ENCODE measurements at places on chromosomes 11 and 22.

GRCh38 chr11:72807021-72807693 is 7.1 kb upstream of the ATG16L2 start:
- DNase-seq: no peak

GRCh38 chr11:134981835-134982234 is 569.8 kb upstream of the B3GAT1 start:
- no peak for DNase-seq

DNA sequence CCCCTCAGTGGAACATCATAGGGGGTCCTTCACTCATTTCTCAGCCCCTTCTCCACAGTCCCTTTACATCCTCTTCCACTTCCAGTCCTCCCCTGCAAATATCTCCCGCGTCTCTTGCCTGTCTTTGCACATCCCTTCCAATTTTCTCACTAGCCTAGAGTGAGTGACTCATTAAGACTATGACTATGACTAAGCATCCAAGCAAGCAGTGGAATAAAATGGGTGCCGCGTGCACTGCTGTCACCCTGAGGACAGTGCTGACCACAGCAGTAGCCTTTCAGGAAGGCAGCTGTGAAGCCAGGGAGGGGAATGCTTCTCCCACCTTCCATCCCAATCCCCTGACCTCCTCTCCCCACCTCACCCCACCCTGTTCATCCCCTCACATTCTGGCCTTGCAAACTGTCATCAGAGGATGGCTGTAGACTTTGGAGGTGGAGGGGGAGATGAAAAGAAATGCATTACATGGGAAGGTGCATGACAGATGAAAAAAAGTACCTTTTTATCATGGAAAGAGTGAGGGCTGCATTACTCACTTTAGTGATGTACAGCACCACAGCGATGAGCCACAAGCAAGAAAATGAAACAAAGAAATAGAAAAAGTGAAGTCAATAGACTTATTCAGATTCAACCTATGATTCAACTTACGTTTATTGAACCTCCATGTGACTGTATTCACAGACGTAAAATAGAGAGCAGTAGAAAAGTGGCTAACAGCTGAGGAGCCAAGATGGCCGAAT is 948.2 kb downstream of the NTM start:
- DNase-seq: no peak

- no peak for DNase-seq
Measured at GRCh38 chr11:117871160-117871559, 5.3 kb downstream of the FXYD6 start.

GRCh38 chr11:129447654-129448239 is 72.1 kb downstream of the BARX2 start:
- DNase-seq: no peak

DNA sequence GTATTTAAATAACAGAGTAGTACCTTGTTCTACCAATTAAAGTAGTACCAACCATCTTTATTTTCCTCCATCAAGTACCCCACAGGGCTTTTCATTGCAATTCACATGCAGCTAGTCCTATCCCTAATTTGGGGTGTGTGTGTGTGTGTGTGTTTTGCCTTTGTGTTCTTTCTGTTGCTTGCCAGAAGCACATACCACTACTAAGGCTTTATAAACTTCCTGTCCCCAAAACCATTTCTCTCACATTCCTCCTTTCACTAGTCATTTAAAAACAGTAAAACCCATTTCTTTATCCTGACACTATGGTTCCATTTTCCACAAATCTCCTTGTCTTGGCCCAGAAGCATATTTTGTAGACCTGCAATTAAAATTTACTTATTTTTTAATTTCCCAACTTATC is 54.6 kb downstream of the SLC36A4 start:
- DNase-seq: no peak

GRCh38 chr22:40637183-40638150 is 948 bp upstream of the MRTFA start:
- DNase-seq: no peak

DNA sequence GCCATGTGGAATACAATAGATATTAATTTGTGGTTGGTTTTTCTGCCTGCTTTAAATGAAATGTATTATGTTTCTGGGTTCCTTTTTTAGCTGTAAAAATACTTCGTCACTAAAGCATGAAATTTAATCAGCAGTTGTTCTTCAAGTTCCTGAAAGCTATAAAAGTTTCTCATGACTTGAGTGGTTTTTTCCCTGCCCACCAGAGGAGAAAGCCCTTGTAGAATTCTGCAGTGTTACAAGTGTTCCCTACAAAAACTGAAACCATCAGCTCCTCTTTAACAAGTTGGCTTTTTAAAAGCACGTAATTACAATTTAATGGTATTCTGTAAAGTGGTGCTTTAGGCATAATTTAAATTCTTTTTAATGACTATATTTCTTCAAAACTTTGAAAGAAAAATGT is 56.2 kb downstream of the PANX1 start:
- DNase-seq: no peak

DNA sequence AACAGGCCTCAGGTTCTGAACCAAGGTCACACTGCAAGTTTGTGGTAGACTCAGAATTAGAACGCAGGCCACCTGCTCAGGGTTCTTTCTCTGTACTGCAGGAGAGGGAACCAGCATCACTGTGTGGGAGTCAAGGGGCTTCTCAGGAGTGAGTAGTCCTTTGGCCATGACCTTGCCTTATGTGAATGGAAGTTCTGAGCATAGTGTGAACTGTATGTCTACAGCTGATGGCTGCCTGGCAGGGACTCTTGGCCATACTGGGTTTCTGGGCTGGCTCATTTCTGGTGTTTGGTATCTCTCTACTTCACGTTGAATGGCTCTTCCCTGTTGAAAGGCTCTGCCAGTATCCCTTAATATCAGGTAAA is 40.1 kb upstream of the TUB start:
- DNase-seq: no peak

DNA sequence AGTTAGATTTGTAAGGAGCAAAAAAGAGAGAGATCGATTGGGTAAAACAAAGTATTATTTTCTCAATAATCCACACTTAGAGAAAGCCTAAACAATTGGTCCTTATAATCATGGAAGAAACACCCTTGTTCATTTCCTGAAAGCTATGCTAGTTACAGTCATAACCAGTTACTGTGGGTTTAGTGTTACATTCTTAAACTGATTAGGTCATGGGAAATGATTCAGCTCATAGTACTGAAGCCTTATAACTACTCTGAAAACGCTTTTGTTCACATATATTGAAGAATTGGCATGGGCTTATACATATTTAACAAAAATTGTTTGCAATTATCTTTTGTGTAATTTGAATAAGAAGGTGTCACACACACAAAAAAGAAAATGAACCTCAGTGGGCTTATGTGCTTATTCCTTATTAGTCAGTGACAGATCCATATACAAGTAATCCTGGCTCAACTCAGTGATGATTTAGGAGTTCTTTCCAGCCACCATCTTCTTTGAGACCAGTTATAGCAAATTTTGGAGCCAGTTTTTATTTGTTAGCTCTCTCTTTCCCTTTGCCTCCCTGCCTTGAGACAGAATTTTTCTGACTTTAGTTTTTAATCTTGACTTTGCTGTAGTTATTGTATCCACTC is 198.5 kb upstream of the CTSC start:
- DNase-seq: no peak

GRCh38 chr11:79963856-79964645 is 523.2 kb upstream of the TENM4 start:
- no peak for DNase-seq

DNA sequence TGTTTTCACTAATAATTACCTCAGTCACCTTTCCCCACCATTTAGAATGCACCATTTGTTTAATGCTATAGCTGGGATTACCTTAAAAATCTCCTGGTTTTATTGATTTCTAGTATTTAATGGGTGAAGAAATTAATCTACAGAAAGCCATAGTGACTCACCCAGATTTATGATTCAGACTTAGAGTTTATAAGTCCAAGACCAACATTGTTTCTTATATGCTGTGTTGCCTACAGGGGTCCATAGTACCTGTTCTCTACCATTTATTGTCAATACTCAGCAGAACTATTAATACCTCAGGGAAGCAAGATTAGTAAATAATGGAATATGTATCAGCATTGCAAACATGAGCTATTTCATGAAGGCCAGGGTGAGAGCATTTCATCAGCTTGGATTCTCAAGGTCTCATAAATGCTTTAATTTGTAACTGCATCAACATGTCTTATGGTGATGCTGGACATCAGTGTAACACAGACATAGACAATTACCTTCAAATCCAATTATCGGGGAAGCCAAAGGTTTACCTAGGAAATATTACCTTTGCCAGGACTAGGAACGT is 8.0 kb upstream of the MS4A7 start:
- no peak for DNase-seq

- no peak for DNase-seq
Measured at GRCh38 chr11:72836111-72836510, 21.9 kb downstream of the ATG16L2 start.

- no peak for DNase-seq
Measured at GRCh38 chr11:32003335-32003734, 87.5 kb upstream of the RCN1 start.

DNA sequence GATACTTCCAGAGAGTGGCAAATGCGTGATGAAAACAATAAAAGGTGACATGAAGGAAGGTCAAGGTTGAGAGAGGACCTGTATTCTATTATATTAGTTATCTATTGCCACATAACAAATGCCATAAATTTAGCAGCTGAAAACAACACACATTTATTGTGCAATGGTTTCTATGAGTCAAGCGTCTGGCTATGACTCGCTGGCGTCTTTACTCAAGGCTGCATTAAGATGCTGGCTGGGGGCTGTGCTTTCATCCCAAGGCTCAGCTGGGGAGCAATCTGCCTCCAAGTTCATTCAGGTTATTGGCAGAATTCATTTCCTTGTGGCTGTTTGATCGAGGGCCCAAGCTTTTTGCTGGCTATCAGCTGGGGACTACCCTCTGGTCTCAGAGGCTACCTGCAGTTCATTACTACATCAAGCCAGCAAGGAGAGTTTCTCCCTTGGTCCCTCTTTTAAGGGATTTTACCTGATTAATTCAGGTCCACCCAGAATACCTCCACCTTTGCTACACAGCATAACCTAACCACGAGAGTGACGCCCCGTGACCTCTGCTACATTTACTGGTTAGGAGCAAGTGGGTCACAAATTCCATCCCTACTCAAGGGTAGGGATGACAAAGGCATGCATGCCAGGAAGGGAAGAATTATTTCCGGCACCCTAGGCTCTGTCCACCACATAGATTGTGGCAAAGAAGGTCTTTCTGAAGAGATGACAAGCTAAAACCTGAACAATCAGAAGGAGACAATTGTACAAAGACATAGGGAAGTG is 549.1 kb downstream of the MN1 start:
- DNase-seq: no peak

DNA sequence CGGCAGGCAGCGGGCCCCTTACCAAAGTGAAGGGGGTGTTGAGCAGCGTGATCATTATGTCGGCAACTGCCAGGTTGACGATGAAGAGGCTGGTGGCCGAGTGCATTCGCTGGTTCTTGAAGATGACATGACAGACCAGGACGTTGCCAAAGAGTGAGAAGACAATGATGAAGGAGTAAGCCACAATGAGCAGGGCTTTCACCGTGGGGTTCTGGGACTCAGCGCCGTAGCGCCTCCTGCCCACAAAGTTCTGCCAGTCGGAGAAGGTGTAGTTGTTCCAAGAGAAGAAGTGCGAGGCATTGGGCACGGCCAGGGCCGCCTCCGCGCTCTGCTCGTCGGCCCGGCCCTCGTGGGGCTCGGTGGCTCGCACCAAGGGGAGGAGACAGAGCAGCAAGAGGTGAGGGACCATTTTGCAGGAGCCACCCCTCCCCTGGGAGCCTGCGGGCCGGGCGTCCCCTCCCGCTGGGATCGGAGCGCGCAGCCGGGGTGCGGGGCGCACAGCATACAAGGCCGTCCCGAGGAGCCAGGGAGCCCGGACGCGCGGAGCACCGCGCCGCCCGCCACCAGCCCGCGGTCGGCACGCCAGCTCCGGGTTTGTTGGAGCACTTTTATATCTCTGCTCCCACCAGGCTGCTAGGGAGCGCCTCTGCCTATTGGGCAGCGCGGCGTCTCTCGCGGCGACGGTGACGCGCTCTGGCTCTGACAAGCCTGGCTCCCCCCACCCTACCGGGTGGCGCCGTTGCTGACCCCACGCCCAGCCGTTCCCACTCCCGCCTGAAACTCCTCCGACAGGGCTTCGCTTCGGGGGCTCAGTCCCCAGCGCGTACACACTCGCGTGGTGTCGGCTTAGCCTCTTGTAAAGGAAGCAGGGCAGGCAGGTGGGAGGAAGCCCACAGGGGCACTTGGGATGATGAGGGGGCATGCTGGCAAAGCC is at the start of gene GPR83:
Gene GPR83, minus strand, starts transcription at position 581 of the 934 bp plus-strand sequence. Its CDS starts 172 bp downstream, at position 409.
- DNase-seq: no peak

DNA sequence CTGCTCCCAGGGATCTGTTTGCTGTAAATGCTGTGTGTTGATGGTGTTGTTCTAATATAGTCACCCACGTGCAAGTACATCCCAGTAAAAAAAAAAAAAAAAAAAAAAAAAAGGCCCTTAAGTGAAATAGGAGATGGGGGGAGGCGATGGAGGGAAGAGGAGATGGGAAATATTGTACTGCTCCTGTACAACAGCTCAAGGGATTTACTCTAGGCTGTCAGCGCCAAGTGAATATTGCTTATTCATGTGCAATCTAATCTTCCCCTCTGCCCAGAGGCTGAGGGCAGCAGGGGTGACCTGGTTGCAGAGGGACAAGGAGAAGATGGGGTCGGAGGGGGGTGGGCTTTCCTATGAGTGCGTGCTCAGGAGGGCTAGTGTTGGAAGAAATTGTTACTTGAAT is 206.2 kb upstream of the CADM1 start:
- DNase-seq: no peak

GRCh38 chr11:86398106-86398505 is 23.4 kb downstream of the CCDC81 start:
- DNase-seq: no peak

- DNase-seq: no peak
Measured at GRCh38 chr22:28139516-28139915, 220.5 kb upstream of the PITPNB start.

GRCh38 chr22:43811777-43812148 is 342 bp downstream of the EFCAB6 start:
- no peak for DNase-seq

DNA sequence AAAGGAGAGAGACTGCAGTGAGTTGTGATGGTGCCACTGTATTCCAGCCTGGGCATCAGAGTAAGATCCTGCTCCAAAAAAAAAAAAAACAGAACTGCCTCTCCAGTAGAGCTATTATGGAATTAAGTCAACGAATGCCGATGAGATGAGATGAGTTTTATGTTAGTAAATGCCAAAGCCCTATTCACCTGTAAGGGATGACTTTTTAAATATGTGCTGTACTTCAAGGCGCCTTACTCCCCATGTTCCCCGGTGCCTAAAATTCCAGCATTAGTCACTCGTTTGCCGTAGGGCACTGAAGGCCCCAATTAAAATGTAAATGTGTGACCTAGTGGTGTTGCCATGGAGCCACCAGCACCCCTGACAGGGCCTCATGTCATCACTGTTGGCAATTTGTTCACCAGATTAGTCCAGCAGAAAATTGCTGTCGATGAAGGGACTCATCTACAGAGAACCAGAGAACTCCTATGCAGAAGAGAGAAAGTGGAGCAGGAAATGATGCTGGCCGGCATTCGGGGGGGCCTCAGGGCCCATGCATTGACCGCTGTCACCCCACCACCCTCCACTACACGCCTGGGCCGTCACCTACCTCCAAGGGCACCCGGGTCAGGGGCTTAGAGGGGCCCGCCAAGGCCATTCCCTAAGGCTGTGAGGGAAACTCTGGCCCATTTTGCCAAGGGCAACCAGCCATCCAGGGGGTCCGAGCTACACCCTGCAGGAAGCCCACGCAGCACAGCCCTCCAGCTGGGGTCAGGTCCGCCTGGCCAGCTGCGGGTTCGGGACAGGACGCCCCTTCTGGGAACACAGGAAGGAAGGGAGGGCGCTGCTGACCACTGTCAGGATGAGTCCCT is 17.8 kb downstream of the LIF start:
- no peak for DNase-seq

Measured in T47D (cell line).